Stimulated activated CD4-positive, alpha-beta T cell treated with anti-CD3 and anti-CD28 coated beads, Interleukin-4, amount 100 ng/mL, for 4 hours (primary cell): ENCODE measurements at places on chromosomes 12 and 14.

GRCh38 chr12:113104953-113105510 lies 30.5 kb downstream of the RASAL1 start:
- no peak for DNase-seq

- no peak for DNase-seq
These were observed 46.7 kb downstream of the GXYLT1 start for GRCh38 chr12:42097971-42098370.

- DNase-seq: no peak
These were observed 44.6 kb downstream of the NINJ2 start for GRCh38 chr12:618605-619004.

- no peak for DNase-seq
These were observed 4.0 kb downstream of the ASCL1 start for GRCh38 chr12:102961466-102961855.

- no peak for DNase-seq
These were observed 393.7 kb downstream of the SOX5 start for GRCh38 chr12:23555825-23556207.
